ENCODE measurements at places on chromosomes 1 and 21.

- DNase-seq = no peak
These were observed 247.6 kb downstream of the MRPL39 start for GRCh38 chr21:25359724-25360123.

DNA sequence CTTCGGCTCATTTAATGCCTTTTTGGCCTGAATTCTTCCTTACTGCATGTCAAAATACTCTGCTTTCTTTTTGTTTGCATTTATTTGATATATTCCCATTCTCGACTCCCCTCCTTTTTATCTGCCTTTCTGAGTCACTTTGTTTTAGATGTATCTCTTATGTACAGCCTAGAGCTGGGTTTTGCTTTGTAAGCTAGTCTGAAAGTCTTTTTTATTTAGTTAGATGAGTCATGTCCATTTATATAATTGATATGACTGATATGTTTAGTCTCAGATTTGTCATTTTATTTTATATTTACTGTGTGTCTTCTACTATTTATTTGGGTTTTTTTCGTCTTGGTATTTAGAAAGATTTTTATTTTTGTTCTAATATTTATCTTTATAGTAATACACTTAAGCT, 33.6 kb upstream of the GNG5 start:
- no peak for DNase-seq

GRCh38 chr1:38456531-38456876, 403.1 kb downstream of the RRAGC start:
- DNase-seq = no peak

- no peak for DNase-seq
These were observed 4.9 kb upstream of the B4GALT3 start for GRCh38 chr1:161182214-161182613.

DNA sequence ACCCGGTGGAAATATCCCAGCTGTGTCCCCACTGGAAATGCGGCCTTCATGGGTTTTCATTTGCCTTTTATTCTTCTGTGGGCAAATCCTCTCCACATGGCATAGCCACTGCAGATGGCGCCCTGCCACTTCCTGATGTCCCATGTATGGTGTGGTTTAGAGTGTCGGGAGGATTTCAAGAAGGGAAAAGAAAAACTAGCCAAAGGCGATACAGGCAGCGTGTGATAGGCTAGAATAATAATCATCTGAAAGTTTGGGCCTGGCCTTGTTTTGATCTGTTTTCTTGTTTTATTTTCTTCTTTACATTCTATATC, 123.6 kb downstream of the PEX14 start:
- peak; percentile 49 for DNase-seq

GRCh38 chr1:98340511-98340910, 321.0 kb upstream of the SNX7 start:
- no peak for DNase-seq

GRCh38 chr1:236451796-236452373, 57.8 kb downstream of the EDARADD start:
- peak; percentile 50 for DNase-seq

GRCh38 chr1:22169816-22170215, 26.9 kb upstream of the WNT4 start:
- DNase-seq = no peak

DNA sequence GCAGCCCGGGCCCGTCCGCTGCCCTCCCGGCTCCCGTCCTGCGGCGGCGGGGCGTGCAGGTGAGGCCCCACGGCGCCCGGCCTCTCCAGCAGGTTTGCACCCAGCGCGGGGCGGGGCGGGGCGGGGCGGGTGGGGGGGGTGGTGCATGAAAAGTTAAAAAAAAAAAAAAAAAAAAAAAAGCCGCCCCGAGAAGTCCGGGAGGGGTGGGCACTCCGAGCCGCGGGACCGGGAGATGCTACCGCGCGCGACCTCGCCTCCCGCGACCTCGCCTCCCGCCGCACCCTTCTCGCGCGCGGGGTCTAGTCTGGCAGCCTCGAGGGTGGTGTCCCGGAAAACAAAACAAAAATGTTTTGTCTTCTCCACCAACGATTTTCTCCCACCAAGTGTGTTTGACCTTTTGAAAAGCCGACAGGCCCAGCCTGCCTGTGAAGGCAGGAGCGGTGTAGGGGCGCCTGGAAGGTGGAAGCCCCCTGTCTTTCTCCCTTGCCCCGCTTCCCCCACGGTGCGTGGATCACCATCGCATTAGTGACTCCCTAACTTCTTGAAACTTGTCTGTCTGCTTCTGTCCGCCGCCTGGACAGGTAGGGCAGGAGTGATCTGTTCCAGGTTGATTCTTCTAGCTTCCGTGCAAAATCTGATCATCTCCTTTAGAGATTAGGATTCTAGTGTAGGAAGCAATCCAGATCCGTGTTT, 569 bp downstream of the RCAN3 start:
- DNase-seq = no peak

DNA sequence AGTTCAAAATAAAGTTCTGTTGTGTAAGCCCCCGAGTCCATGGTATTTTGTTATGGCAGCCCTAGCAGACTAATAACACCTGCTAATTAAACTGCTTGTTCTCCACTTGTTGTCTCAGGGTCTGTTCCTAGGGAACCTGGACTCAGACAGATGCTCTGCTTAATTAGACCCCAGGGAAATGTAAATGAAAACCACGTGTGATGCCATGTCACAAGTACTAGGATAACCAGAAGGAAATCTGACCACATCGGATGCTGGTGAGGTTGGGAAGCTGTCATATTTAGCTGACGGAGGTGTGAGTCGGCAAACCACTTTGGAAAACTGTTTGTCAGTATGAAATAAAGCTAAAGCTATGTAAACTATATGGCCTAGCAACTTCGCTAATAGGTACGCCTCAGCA, 19.6 kb downstream of the EDN2 start:
- DNase-seq = no peak

DNA sequence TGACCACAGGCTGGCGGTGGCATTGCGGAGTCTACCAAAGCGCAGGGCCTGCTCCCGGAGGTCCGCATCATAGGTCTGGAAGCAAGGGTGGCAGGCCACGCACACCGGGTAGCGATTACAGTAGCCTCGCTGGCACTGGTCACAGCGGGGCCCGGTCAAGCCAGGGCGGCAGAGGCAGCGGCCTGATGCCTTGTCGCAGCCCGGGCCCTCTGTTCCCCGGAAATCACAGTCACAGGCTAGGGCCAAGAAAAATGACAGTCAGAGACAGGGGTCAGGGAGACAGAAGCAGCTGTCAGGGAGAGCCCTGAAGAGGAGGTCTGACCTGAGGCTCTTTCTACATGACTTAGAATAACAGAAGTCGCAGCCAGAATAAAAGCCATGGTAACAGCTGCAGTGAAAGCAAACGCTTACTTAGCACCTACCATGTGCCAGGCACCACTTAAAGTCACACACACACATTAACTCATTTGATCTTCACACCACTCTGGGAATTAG, 26.4 kb downstream of the LAMB3 start:
- DNase-seq = no peak

DNA sequence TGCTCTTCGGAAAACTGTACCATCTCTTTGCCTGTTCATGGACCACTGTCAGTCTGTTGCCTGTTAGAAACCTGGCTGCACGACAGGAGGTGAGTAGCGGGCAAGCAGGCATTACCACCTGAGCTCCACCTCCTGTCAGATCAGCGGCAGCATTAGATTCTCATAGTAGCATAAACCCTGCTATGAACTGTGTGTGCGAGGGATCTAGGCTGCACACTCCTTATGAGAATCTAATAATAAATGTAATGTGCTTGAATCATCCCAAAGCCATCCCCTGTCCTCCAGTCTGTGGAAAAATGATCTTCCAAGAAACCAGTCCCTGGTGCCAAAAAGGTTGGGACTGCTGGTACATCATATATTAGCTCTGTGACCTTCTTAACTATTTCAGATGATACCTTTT, 110.0 kb downstream of the SMYD3 start:
- DNase-seq = no peak

DNA sequence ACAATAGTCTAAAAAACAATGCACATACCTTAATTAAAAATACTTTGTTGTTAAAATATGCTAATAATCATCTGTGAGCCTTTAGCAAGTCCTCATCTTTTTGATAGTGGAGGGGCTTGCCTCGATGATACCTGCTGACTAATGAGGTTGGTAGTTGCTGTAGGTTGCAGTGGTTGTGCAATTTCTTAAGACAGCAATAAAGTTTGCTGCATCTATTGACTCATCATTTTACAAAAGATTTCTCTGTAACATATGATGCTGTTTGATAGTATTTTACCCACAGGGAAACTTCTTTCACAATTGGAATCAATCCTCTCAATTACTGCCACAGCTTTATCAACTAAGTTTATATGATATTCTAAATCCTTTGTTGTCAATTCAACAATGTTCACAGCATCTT, 7.6 kb downstream of the C1orf87 start:
- DNase-seq = no peak

DNA sequence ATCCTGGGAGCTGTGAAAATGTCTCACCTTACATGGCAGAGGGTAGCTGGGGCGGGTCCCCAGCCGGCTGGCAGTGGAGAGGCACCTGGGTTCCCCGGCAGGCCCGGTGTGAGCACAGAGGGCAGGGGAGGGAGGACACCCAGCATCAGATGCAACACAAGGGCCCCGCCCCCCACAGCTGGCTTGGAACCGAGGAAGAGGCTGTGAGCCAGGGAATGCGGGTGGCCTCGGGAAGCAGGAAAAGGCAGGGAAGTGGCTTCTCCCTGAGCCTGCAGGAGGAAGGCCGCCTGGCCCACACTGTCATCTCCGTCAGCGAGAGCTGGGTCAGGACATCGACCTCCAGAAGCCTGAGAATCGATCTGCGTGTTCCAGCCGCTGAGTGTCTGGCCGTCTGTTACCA, 87.3 kb downstream of the SIK1 start:
- no peak for DNase-seq

GRCh38 chr21:31866077-31866511, 6.7 kb upstream of the HUNK start:
- peak; percentile 87 for DNase-seq

GRCh38 chr1:23381233-23381885, 11.7 kb upstream of the ZNF436 start:
- DNase-seq = no peak

GRCh38 chr21:44365967-44366585, 12.7 kb downstream of the TRPM2 start:
- DNase-seq = no peak

DNA sequence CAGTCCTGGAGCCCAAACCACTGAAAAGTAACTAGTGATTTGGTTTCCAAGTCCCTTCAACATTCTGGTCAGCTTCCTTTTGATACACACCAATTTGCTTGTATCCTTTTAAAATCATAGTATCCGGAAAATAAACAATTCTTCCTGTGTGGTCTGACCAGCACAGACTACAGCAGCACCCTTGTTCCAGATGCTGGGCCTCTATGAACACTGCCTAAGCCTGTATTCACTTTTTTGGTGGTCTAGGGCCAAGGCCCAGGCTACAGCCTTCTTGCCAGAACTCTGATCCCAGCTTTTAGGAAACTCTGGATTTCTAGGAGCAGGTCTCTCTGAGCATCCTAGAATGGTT, 801 bp upstream of the DDAH1 start:
- DNase-seq = no peak

Data from D341Med (cell line).